ENCODE measurements at places on chromosomes 1 and 21.

- DNase-seq = no peak
These were observed 132.2 kb upstream of the TNR start for GRCh38 chr1:175875556-175875955.

DNA sequence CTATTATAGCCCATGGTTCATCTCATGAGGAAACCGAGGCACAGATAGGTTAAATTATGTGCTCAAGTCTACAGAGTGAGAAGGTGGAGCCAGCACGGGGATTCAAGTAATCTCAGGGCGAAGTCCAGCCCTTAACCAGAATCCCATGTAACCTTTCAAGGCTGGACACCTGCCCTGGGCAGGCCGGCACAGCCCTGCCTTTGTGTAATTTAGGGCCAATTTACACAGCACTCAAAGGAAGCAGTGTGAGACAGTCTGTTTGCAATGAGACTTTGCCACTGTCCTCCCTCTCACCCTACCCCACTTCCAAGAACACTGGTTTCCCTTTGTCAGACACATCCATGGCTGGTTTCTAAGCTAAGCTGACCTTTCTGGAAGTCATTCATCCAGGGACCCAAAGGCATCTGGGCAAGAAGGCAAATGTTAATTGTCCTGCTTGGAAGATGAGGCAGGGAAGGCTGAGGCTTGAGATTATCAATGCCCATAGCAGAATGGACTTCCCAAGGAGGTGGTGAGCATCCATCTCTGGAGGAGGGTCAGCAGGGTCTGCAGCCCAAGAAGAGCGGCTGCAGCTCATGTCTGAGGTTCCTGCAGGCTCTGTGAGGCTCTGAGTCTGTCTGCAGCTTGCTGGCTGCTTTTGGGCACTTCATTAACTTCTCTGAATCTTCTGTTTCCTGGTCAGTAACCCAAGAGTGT lies 159.2 kb downstream of the TRABD2B start:
- no peak for DNase-seq

DNA sequence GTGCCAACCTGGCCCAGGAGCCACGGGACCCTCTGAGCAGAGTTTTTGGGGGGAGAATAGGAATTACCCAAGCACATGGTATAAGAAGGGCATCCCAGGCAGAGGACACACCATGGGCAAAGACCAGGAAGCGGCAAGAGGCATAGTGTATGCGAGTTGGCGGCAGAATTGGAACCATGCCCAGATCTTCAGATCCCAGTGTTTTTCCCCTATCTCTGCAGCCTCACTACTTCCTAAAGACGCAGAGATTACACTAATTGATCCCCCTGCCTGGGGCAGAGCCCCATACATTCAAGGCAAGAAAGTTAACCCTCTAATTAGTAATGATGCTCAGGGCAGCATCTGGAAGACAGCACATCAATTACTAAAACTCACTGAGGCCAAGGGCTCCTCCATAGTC lies 48.2 kb downstream of the SYT2 start:
- DNase-seq = no peak

DNA sequence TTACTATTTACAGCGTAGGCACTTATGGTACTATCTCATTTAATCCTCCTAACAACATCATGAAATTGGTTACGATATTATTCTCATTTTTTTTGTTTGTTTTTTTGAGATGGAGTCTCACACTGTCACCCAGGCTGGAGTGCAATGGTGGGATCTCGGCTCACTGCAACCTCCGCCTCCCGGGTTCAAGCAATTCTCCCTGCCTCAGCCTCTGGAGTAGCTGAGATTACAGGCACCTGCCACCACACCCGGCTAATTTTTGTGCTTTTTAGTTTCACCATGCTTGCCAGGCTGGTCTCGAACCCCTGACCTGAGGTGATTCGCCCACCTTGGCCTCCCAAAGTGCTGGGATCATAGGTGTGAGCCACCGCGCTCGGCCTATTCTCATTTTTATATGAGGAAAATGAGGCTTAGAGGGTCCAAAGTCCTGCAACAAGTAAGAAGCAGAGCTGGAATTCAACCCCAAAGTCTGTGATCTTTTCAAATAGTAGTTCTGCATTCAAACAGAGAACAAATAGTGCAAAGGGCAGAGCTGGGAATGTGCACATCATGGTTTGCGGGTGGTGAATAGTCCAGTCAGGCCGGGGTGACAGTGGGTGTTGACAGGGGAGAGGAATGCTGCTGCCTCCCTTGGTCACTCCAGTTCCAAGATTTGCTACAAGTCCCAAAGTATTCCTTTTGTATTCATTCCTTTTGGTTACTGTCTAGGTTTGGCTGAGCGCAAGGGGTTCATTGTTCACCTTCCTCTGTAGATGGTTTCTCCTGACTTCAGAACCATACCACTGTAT lies 4.6 kb downstream of the PRUNE1 start:
- DNase-seq = no peak

- no peak for DNase-seq
These were observed 33.9 kb upstream of the ASPM start for GRCh38 chr1:197180252-197180878.

DNA sequence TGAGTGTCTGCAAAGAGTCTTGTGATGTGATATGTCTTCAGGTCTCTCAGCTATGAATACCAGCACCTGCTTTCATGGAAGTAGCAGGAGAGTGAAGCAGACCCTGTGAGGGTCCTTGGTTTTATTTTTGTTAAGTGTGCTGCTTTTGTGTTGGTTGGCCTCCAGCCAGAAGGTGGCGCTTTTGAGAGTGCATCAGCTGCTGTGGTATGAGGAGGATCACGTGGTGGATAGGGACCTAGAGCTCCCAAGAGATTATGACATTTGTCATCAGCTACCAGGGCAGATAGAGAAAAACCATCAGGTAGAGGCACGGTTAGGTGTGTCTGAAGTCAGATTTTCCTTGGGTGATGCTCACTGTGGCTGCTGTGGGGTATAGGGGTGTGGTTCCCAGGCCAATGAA lies 1232.1 kb downstream of the MRPL39 start:
- no peak for DNase-seq

- DNase-seq = no peak
These were observed 15.0 kb downstream of the SLC6A9 start for GRCh38 chr1:44016041-44016889.

DNA sequence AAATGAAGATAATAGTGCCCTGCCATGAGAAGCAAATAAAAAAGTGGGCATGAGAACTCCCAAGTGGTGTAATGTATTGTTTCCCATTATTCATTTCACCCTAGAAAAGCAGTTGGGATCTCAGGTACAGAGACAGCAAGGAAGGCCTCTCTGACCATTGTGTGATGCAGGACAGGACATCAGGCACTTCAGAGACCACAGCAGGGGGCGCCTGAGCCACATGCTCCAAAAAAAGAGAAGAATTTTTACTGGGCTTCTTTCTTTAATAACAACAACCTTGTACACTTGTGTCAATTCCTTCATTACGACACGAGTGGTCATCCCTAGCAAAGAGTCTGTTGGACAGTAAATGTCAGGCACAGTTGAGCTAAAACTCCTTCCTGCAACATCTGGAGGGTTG lies 533.3 kb downstream of the OMA1 start:
- DNase-seq = no peak

- no peak for DNase-seq
These were observed 62.3 kb downstream of the OPTC start for GRCh38 chr1:203556047-203556851.

- DNase-seq = no peak
These were observed 102.7 kb downstream of the ATF6 start for GRCh38 chr1:161868832-161869231.

DNA sequence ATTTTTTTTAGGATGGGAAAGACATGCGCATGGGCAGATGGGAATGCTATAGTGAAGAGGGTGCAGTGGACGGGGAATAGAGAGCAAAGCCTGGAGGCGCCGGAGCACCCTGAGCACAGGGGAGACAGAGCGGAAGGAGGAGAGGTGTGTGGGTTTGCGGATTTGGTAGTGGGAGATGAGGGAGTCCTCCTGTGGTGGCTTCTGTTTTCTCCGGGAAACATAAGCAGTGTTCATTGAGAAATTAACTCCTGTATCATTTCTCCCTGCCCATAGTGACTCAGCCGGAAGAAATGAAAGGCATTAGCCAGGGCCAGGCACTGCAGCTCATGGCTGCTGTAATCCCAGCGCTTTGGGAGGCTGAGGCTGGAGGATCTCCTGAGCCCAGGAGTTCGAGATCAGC lies 4.7 kb upstream of the PTPRF start:
- DNase-seq = no peak

DNA sequence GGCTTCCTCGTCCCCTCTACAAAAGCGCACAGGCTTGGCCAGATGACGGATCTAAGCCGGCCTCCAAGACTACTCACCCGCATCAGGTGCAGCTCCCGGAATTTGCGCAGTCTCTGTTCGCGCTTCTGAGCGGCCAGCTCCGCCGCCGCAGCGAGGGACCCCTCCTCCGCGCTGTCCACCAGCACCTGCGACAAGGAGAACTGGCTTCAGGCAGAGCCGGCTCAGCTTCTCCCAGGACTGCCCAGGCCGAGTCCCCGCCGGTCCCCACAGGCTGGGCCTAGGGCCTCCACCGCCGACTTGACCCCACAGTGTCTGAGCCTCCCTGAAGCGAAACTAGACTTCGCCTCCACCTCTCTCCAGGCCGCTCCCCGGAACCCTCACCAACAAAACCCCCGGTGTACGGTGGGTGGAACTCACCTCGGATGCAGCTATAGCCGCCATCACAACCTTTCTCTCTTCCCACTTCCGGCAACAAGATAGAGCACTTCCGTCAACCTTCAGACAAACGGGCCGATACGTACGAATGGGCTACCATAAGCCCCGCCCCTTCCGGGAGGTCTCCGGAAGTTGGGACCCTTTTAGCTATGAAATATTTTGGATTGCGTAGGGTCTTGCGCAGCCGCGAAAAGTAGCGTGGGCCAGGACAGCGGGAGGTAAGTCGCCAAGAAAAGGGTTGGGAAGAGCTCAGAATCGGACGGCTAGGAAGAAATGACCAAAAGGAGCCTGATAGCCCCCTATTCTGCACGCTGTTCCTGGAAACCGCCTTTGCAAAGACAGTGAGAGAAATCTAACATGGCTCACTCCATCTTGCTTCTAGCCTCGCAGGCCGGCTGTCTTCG lies at the start of gene SYF2:
Gene SYF2 (minus strand): TSS at position 476 of the 839 bp plus-strand sequence. CDS start 35 bp downstream, at position 441.
- peak; percentile 81 for DNase-seq

DNA sequence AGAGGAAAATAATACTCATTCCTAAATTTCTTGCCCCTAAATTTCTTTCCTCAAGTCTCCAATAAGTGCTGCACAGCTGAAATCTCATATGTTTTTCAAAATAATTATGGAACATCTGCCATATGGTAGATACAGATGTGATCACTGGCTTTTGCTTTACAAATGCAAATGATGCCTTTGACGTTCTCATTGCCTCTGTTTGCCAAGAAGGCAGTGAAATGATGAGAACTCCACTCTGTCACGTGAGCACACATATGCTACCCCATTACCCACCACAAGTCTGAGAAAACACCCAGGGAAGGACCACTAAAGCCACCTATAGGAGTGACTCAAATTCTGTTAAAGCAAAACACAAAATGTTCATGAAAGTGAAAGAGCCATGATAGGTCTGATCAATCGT lies 43.9 kb downstream of the DSCAM start:
- DNase-seq = no peak

- DNase-seq = no peak
These were observed at the start of gene LAMC1 for GRCh38 chr1:183023146-183023600. LAMC1 (plus strand) TSS chr1:183023420; CDS start chr1:183023717, 297 bp downstream.

GRCh38 chr1:169676001-169676400 lies 35.4 kb downstream of the SELL start:
- no peak for DNase-seq

DNA sequence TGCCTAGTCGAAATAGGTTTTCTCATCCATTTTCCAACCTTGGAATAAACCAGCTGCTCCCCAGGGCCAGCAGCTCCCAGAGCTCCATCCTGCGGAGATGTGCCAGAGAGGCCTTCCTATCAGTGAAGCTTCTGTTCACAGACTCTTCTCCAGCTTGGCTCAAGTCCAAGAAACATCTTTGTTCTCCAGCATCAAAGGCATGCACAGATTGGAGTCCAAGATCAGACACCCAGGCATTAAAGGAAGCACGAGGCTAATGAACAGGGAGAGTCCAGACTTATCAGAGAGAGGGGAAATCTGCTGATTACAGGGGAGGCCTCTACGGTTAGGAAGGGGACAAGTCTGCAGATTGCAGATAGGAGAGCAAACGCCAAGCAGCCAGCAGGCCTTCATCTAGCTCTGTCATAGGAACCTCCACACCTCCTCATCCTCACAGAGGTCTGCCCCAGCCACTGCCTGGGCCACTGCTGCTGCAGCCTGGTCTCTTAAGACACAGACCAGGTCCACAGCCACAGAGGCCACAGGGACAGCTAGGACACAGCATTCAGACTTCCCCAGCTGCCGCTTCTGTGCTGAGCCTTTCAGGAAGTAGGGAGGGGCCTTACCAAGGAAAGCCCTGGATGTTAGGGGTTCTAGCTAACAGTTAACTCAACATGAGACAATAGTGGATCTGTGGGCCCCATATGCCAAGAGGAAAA lies 3.4 kb downstream of the PRR9 start:
- DNase-seq = no peak

- no peak for DNase-seq
These were observed 24.1 kb upstream of the ASPM start for GRCh38 chr1:197170538-197170937.

DNA sequence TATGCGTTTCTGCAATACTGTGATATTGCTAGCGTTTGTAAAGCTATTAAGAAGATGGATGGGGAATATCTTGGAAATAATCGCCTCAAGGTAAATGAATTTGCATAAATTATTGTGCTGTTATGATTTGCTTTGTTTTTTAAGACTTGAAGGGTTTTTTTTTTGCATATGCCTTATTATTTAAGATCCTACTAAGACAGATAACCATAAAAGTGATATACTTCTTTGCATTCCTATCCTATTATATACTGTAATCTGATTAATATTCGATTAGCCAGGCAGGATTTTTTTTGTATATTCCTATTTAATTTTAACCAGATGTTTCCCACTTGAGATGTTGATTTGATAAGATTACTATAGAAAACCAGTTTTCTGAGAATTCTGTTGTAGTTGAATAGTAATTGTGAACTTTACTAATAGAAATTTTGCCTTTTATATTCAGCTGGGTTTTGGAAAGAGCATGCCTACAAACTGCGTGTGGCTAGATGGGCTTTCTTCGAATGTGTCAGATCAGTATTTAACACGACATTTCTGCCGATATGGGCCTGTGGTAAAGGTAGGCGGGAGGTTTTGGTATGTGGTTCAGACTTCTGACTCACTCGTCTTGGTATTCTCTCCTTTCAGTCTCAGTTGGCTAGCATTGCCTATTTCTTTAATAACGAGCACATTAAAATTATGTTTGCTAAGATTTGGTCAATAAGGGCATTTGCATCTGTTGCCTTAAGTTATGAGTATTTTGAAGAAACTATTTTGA lies 56.8 kb downstream of the ZBTB17 start:
- DNase-seq = peak; percentile 24

DNA sequence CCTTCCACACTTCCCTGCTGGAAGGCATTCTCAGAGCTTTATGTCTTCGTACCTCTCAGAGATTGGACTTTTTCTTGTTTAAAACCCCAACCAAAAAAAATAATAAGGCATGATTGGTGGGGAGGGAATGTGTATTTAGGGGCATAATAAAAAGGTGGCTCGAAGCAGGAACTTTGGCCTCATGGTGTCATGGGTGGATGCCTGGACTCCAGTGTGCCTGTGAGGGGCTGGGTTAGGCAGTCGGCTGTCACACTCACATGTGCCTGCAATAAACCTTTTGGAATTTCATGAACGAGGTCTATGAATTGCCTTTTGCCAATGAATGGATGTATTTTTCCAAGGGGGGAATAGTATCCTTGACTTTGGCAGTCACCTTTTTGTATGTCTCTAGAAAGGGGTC lies 131.3 kb downstream of the EDEM3 start:
- no peak for DNase-seq

Data from stimulated activated CD8-positive, alpha-beta memory T cell treated with anti-CD3 and anti-CD28 coated beads, Interleukin-15, amount 100 ng/mL, for 1 hour (primary cell).